NCI-H345 (cell line): ENCODE measurements at places on chromosomes 12 and 14.
A peak's percentile ranks its signal among the peaks of the same experiment; 100 is the strongest.

GRCh38 chr12:6373022-6373787, 2.2 kb downstream of the SCNN1A start:
- peak; percentile 93 for DNase-seq

DNA sequence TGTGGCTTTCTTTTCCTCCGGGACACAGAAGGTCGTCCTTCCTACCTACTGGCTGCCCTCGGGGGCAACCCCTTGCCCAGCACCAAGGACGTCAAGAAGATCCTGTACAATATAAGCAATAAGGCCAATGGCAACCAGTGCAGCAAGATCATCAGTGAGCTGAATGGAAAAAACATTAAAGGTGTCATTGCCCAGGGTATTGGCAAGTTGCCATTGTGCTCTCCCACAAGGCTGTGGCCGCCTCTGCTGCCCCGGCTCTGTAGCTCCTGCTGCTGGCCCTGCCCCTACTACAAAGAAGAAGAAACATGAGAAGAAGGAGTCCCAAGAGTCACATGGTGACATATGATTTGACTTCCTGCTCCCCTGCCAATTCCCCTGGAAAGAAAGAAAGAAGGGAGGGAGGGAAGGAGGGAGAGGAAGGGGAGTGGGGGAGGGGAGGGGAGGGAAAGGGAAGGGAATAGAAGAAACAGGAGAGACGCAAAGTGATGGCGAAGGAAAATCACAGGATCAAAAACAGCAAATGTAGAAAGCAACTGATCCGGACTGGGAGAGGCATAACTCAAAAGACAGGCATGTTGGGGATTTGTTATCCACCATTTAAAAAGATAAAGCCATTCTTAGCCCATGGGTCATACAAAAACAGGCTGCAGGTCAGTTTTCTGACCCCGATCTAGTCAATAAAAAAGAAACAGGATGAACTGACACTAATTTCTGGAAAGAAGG, 61.3 kb upstream of the RESF1 start:
- peak; percentile 49 for DNase-seq

- no peak for DNase-seq
Observed at GRCh38 chr14:75049731-75050201, 1.5 kb downstream of the MLH3 start.

DNA sequence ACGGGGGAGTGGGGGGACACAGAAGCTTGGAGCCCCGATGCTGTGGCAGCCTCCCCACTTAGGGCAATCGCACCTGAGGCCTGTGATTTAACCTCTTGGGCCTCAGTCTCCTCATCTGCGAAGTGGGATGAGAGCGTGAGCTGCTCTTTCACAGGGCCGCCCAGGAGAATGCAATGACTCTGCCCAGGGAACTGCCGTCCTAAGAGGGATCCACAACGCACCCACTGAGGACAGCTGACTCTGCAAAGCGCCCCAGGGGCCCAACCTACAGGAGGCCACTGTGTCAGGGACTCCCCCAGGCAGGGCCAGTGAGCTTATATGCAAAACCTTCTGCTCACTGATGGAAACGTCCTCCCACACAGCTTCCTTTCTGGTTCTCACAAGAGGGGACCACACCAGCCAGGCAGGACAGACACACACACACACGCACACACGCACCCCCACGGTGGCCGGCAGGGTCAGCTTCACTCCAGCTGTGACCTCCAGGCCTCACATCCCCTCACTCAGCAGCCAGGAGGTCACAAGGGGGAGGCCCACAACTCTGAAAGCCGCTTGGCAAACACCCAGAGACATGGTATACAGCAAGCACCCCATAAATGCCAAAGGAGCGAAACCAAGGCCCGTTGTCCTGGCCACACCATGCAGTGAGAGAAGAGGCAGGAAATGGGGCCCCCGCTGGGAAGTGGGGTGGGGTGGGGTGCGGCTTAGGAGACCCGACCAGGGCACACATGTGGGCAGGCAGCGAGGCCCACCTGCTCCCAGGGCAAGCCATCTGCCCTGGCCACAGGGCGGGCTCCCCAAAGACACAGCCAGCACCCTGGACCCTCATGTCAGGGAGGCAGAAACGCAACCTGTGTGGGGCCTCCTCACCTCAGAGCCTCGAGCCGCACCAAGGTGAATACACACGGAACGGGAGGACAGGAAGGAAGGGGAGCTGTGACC, 73.3 kb downstream of the NCOR2 start:
- no peak for DNase-seq

DNA sequence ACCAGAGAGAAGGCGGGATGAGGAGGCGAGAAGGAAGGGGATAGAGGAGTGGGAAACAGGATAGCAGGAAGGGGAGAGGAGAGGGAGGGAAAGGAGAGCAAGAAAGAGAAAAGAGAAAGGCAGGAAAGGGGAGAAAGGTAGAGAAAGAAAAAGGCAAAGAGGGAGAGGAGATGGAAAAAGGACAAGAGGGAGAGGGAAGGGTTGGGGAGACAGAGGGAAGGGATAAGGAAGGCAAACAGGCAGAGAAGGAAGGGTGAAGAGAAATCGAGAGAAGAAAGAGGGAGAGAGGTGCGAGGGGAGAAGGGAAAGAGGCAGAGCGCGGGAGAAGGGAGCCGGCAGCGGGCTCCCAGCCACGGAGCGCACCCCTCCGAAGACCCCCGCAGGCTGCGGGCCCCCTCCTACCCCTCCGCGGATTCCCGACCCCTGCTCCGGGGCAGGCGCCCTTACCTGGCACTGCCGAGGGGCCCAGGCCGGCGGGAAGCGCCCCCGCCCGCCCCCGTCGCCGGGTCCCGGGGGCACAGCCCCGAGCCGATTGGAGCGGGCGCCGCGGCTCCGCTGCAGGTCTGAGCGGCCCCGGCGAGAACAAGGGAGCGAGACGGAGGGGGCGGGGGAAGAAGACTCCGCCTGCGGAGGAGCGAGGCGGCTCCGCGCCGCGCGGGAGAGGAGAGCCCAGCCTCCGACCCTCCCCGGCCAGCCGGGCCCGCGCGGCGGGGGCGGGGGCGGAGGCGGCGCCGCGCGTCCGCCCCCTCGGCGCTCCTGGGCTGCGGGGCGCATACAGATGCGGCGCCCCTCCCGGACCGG, at the start of gene CDH24:
Gene CDH24, minus strand, starts transcription at position 565 of the 801 bp plus-strand sequence. CDS start 1,787 bp downstream, outside the sequence.
- no peak for DNase-seq

DNA sequence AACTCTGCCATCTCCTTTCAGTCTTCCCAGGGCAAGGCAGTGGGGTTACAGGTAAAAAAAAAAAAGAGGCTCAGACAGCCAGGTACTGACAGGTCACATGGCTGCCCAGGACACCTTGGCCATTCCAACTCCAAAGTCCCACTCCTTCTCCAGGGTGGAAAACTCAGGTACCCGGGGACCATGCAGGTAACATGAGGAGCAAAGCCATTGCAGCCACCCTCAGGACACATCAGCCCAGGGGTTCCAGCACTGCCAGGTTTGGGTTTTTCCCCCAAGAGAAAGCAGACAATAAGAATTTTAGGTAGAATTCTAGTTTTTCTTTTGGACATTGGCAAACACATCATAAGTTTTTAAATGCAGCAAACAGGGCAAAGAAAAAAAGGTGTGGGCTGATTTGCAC, 15.3 kb downstream of the FAM222A start:
- no peak for DNase-seq

GRCh38 chr12:54588110-54588889, at the start of gene PPP1R1A:
PPP1R1A (minus strand) TSS chr12:54588659; CDS start chr12:54588488, 171 bp downstream.
- peak; percentile 8 for DNase-seq

DNA sequence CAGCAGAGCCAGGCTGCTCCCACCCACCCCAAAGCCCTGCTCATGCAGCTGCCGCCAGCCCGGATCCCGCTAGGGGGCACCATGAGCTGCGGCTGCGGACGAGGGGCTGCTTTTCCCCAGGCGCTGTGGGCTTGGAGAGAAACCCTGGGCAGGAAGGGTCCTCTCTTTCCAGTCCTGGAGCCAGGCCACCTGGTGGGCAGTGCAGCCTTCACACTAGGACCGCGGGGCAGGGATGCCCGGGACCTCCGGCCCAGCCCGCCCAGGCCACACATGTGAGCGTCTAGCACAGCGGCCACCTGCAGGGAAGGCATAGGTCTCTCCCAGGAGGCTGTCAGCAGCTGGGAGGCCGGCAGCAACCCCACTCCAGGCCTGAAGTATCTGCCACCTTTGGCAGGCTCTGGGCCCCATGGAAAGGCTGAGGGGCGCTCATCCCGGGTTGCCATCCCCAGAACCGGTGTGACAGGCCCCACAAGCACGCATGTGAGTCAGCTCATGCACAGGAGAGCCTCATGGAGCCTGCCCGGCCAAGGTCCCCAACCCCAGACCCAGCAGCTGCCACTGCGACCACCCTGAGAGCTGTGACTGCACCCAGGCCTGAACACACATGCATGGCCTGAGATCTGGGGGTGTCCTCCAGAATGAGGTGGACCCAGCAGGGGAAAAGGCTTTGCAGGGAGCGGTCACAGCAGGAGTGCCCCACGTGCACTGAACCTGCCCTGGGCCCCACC, 280.0 kb upstream of the RTL1 start:
- DNase-seq: no peak

GRCh38 chr12:34400986-34401658, 378.8 kb downstream of the ALG10 start:
- no peak for DNase-seq

GRCh38 chr14:85444635-85445034, 85.3 kb upstream of the FLRT2 start:
- DNase-seq: peak; percentile 75

DNA sequence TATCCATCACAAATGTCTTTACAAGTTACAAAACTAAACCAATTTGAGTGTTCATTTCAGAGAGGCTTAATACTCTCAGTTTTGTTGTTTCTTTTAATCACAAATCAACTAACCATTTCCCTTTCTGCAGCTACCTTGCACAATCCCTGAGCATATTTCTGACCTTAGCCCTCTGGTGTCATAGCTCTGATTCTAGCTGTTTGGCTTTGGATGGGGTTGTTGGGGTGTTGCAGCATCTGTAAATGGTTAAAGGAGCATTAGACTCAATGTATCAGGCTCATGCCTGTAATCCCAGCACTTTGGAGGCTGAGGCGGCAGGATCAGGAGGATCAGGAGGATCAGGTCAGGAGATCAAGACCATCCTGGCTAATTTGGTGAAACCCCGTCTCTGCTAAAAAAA, 461.4 kb downstream of the NRXN3 start:
- no peak for DNase-seq

- DNase-seq: peak; percentile 61
Observed at GRCh38 chr14:95300002-95300696, 19.6 kb downstream of the CLMN start.

- DNase-seq: peak; percentile 11
Observed at GRCh38 chr14:22375321-22375930, 213.6 kb downstream of the DAD1 start.

DNA sequence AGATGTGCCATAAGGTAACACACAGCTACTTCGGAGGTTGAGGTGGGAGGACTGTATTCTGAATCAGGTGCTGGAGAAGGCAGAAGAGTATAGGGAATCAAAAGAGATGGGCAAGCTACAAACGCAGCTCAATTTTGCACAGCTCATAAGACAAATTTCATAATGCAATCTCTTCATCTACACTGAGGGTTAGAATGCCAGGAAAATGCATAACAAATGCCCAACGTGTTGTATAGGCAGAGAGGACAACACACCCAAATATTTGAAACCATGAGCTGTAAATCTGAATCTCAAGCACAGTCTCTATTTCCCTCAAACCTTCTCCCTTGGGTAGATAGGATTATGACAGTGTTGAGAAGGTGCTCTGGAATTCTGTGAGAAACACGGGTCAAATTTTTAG, 263.1 kb upstream of the FOXN3 start:
- no peak for DNase-seq

DNA sequence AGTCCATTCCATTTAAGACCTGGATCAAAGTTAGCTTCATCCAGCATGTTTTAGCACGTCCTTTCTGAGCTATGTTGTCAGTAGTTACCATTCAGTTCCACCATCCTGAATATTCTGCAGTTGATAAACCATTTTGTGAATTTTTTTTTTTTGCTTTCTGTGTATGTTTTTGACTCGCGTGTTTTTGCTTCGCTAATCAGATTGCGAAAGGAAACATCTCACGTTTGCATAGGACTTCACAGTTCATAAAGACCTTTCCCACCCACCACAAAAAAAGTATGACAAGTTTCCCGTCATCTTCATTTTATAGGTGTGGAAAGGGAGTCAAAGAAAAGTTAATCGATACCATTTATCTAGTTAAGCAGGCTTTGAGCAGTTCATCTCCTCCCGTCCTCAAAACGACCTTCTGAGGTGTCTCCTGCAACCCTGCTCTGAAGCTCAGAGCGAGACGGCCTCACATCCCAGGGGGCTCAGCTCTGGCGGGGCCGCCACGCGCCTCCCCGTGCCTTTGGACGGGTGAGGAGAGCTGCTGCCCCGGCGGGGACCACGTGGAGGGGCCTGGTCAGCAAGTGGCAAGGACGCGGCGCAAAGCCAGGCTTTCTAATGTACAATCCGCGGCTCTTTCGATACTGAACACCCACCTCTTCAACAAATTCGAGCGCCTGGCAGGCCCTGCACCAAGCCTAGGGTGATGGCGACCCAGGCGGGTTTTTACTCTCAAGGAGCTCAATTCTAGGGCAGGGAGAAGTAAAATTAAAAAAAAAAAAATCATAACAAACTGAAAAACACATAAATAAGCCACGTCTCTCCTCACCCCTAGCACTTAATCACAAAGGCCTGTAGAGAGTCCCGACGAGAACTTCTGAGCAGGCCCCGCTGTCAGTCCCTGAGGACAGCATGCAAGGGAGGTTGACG, 988 bp upstream of the TMEM263 start:
- no peak for DNase-seq

GRCh38 chr12:124318278-124319020, 23.6 kb downstream of the RFLNA start:
- no peak for DNase-seq

- no peak for DNase-seq
Observed at GRCh38 chr12:101127521-101128219, 82.4 kb downstream of the SLC5A8 start.

DNA sequence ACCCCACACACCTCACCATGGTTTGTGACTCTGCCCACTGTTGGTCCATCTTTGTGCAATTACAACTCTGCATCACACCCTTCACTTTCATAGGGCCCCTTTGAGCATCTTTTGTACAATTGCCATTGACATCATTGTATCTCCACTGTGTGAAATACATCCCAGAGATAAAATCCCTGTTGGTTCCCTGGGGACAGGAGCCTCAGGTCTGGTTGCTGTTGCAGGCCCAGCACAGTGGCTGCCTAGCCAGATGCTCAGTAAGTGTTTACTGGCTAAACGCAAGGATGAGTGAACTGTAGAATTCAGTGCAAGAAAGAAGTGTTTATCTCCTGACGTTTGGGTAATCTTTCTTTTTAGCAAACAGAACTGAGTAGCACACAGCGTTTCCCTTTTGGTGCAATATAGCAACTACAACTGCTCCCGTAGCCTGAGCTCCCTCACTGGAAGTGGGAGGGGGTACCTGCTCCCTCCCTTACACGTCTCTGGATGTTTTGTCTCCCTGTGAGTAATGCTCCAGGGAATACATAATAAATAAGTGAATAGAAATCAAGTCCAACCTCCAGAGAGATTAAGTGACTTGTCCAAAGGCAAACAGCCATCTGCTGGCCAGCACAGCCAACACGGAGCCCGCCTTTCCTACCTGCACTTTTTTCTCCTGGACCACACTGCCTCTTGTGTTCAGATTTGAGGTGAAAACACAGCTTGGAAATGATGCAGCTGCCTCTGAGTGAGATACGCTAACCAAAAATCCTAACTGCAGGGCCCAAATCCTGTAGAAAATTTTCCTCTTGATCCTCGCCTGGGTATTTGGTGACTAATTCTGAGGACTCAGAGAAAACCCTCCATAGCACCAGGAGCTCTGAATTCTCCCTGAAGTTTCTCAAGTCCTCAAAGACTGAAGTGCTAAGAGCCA, 27.4 kb downstream of the GALNT16 start:
- no peak for DNase-seq

GRCh38 chr12:47894068-47894467, 10.7 kb downstream of the VDR start:
- DNase-seq: no peak

- DNase-seq: no peak
Observed at GRCh38 chr12:18139254-18139653, 49.3 kb upstream of the RERGL start.
